Lung (tissue), 17 donors: ENCODE measurements at places on chromosomes 1 and 21. TPM values are rescaled to one million over a fixed set of nuclear protein-coding genes. Genes with fewer than 3 reads are reported as not detected.
A peak's percentile ranks its signal among the peaks of the same experiment; 100 is the strongest.

- no peaks in the 10 kb centered on the region for H3K36me3 ChIP-seq
- no peak overlapping the region for H3K4me3 ChIP-seq
- no peak overlapping the region for H3K27ac ChIP-seq
- H3K4me1 ChIP-seq = no peaks in the 10 kb centered on the region
- DNase-seq = no peak
- no peaks in the 10 kb centered on the region for H3K27me3 ChIP-seq
These were observed 299.9 kb upstream of the PROX1 start for GRCh38 chr1:213687832-213688231.

KIRREL1 gene
- total RNA-seq = 33.9 TPM

- H3K27me3 ChIP-seq = no peaks in the 10 kb centered on the region
- no peak for DNase-seq
- H3K36me3 ChIP-seq = peaks cover 27% of the 10 kb centered on the region
- no peak overlapping the region for H3K4me3 ChIP-seq
- H3K27ac ChIP-seq = no peak overlapping the region
These were observed 66.8 kb downstream of the VPS13D start for GRCh38 chr1:12296623-12297022.

ICOSLG gene
- 1.6 TPM for total RNA-seq

GRCh38 chr1:177927021-177927596 lies 42.7 kb downstream of the SEC16B start:
- H3K4me3 ChIP-seq = no peak overlapping the region
- peaks cover 3% of the 10 kb centered on the region for H3K36me3 ChIP-seq
- H3K27me3 ChIP-seq = no peaks in the 10 kb centered on the region
- H3K27ac ChIP-seq = no peak overlapping the region
- H3K4me1 ChIP-seq = no peaks in the 10 kb centered on the region

GRCh38 chr1:30048905-30049304 lies 674.5 kb downstream of the MATN1 start:
- no peak overlapping the region for H3K4me3 ChIP-seq
- H3K27ac ChIP-seq = no peak overlapping the region
- H3K27me3 ChIP-seq = peaks cover 3% of the 10 kb centered on the region
- no peaks in the 10 kb centered on the region for H3K4me1 ChIP-seq
- H3K36me3 ChIP-seq = no peaks in the 10 kb centered on the region

DNA sequence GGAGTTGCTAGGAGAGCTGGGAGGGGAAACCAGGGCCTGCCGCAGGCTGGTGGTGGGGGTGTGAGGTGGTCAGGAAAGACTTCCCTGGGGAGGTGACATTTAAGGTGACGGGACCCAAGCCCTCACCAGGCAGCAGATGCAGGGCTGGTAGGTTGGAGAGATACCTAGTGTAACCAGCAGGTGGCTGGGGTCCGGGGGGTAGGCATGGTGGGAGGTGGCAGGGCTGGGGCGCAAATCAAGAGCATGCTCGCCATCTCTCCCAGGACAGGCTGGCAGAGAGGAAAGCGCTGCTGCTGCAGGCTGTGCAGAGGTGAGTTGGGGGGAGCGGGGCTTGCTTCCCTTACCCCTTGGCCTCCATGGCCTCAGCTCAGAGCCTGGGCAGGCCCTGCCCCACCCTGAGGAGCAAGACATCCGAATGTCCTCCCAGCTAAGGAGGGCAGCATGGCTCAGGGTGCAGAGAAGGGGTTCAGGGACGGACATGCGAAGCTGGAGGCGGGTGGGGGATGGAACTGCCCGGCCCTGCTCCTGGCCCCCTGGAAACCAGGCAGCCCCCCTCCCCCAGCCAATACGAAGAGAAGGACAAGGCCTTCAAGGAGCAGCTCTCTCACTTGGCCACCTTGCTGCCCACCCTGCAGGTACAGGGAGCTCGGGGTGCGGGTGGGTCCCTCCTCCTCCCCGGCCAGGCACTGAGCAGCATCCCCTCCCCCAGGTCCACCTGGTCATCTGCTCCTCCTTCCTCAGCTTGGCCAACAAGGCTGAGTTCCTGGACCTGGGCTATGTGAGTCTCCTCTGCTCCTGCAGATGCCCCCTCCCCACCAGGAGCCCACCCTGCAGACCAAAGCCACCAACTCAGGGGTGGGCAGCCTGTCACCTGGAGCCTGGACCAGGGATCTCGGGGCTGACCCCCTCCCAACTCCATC lies 4.0 kb downstream of the RNF207 start:
- DNase-seq = no peak
- H3K27ac ChIP-seq = no peak overlapping the region
- H3K4me3 ChIP-seq = no peak overlapping the region
- no peaks in the 10 kb centered on the region for H3K4me1 ChIP-seq
- H3K27me3 ChIP-seq = no peaks in the 10 kb centered on the region

GRCh38 chr1:1083416-1084371 lies 9.6 kb upstream of the RNF223 start:
- H3K4me1 ChIP-seq = peaks cover 11% of the 10 kb centered on the region
- H3K36me3 ChIP-seq = peaks cover 15% of the 10 kb centered on the region
- DNase-seq = no peak
- H3K4me3 ChIP-seq = no peak overlapping the region

SH2D1B gene
- total RNA-seq = 0.61 TPM

GRCh38 chr21:34726627-34727337 lies 58.0 kb downstream of the CLIC6 start:
- no peaks in the 10 kb centered on the region for H3K4me1 ChIP-seq
- no peak for DNase-seq
- H3K27ac ChIP-seq = no peak overlapping the region
- H3K36me3 ChIP-seq = no peaks in the 10 kb centered on the region
- H3K27me3 ChIP-seq = no peaks in the 10 kb centered on the region

- no peak overlapping the region for H3K27ac ChIP-seq
- H3K4me3 ChIP-seq = no peak overlapping the region
- DNase-seq = peak; percentile 27
- peaks cover 4% of the 10 kb centered on the region for H3K27me3 ChIP-seq
These were observed 7.8 kb downstream of the PIK3CD start for GRCh38 chr1:9659328-9659727.
